ENCODE measurements at places on chromosomes 13 and 19.

DNA sequence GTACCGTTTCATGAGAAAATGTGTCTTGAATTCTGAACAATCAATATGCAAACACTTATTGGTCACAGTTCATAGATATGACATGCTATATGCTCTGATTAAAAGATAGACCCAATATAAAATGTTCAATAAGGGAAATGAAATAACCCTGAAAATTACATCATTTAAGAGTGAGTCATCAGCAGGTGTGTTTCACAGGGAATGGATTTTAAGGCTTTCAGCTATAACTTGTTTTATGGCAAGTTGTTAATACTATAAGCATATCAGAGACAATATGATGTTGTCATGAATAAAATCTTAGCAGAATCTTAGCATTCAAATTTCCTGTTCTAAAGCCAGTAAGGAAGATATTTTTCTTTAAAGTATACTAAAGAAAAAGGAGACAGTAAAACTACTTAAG, 483.4 kb upstream of the PCDH9 start:
- no peak for DNase-seq

DNA sequence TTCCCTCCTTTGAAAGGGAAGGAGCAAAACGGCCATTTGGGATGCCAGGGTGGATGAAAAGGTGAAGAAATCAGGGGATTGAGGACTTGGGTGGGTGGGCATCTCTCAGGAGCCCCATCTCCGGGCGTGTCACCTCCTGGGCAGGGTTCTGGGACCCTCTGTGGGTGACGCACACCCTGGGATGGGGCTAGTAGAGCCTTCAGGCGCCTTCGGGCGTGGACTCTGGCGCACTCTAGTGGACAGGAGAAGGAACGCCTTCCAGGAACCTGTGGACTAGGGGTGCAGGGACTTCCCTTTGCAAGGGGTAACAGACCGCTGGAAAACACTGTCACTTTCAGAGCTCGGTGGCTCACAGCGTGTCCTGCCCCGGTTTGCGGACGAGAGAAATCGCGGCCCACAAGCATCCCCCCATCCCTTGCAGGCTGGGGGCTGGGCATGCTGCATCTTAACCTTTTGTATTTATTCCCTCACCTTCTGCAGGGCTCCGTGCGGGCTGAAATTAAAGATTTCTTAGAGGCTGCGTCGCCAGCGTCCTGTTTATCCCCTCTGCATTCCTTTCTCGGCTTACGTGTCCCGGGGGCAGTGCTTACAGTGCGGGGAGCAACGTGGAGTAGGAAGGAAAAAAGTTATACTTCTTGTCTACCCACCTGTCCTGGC, 15.2 kb upstream of the S1PR4 start:
- peak; percentile 50 for DNase-seq

DNA sequence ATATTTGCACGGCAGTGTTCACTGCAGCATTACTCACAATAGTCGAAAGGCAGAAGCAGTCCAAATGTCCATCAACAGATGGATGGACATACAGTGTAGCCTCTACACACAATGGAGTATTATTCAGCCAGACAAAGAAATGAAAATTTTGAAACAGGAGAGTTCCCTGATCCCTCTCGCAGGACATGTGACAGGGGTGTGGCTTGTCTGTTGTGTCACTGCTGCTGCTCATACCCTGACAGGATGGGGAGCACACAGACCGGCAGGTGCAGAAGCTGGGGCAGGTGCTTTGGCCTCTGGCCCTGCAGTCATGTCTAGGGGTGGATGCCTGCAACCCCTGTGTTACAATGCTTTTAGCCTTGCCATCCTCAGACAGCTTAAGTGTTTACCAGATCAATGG, 204.3 kb downstream of the EFNB2 start:
- no peak for DNase-seq

- DNase-seq = no peak
Observed at GRCh38 chr19:29687244-29687896, 22.1 kb downstream of the PLEKHF1 start.

DNA sequence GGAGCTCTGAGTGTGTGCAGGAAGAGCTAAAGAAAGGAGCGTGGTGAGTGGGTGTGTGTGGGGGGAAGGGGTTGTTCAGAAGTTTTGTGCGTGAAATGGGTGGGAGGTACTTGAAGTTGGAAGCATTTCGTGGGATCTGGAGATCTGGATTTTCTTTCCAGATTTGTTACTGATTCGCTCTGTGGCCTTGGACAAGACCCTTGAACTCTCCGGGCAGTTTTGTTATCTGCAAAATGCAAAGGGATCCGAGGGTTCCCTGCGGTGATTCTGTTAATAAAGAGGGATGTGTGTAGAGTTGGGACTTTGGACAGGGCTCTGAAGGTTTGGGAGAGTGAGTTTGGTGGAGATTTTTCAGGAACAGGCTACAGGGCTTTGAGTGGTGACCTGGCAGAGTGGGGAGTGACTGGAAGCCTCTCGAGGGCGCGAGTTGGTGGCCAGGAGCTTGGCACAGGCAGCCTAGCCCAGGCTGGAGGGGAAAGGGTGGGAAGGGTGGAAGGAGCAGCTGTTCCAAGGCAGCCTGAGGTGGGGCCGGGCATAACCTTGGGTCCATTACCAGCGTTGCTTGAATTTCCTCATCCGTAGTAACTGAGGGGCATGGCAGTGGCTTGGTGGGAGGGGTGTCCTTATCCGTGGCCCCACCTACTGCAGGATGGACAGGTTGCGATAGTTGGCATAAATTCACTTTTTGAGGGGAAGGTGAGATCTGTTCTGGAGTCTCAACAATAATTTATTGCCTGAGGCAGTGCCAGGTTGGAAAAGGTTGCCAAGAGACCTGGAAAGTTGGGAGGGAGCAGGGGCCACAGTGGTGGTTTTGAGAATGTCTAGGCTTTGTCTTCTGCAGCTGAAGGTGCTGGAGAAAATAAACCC, 2.1 kb downstream of the ACTN4 start:
- no peak for DNase-seq

GRCh38 chr13:77019756-77020155, 7.2 kb downstream of the FBXL3 start:
- no peak for DNase-seq

- no peak for DNase-seq
Observed at GRCh38 chr13:48411147-48411794, 1.6 kb downstream of the LPAR6 start.

DNA sequence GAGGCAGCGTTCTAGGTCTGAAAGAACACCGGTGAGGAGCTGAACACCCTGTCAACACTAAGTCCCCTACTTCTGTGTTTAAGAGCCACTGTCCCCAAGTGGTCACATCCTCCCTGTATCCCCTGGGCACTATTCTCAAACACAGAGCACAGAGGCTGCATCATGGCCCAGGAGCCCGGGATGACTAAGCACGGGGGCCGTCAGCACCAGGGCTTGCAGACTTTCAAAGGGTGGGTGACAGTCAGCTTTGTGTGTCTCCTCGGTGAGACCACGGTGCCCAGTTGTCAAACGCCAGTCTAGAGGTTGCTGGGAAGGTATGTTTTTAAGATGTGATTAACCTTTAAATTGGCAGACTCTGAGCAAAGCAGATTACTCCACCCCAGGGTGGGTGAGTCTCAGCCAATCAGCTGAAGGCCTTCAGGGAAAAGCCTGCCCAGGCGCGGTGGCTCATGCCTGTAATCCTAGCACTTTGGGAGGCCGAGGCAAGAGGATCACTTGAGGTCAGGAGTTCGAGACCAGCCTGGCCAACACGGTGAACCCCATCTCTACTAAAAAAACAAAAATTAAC, 8.0 kb downstream of the MAP2K2 start:
- DNase-seq = no peak

GRCh38 chr19:49987159-49987698, 26.3 kb upstream of the SIGLEC11 start:
- peak; percentile 34 for DNase-seq

DNA sequence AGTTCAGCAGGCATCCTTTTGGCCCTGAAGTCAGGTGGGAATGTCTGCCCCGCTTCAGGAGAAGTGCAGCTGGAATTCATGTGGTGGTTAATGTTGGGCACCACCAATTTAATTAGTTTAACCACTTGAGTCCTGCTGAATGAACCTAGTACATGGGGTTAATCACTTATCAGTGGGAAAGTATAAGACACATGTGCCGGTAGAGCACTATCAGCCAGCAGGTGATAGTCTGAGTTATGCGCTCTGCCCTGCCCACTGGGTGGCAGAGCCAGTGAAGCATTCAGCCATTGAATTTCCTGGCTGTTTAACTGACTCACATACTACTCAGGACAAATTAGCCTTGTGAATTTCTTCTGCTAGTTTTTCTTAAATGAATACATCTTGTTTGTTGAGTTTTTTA, 789.7 kb upstream of the PRR20A start:
- DNase-seq = no peak

DNA sequence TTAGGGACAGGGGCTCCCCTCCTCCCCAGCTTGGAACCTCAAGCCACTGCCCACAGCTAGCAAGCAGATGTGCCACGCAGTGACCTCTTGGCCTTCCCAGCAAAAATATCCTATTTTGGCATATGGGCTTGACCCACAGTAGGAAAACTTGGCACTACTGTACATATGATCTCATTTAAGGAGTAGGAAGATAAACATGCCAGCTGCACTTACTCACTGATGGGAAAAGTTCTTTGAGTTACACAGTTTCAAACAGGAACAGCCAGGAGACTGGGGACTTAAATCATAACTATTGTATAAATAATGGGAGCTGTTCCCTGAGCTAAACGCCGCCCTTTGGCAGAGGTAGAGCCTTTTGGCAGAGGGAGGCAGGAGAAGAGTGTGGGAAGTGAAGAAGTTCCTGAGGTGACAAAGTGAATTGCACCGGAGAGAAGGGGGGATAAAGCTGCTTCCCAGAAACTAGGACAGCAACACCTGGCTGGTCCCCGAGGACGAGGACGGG, 6.1 kb downstream of the SACS start:
- no peak for DNase-seq

- DNase-seq = no peak
Observed at GRCh38 chr13:37074703-37075102, 15.2 kb upstream of the SUPT20H start.

- no peak for DNase-seq
Observed at GRCh38 chr13:94825507-94825906, 113.2 kb upstream of the SOX21 start.

DNA sequence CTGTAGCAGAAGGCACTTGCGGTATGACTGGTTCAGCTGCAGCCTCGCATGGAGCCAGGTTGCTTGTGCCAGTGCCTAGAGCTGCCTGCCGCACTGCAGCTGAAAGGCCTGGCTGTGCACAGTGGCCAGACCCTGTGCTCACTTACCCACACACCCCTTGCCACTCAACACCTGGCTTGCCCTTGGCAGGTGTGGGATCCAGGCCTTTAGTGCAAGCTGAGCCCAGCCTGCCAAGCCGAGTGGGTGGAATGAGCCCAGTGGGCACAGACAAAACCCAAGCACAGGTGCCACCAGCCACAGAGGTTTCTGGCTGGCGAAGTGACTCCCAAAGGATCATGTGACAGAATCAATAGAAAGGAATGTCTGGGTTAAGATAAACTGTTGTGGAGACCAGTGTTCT, 19.5 kb downstream of the LIG4 start:
- no peak for DNase-seq

DNA sequence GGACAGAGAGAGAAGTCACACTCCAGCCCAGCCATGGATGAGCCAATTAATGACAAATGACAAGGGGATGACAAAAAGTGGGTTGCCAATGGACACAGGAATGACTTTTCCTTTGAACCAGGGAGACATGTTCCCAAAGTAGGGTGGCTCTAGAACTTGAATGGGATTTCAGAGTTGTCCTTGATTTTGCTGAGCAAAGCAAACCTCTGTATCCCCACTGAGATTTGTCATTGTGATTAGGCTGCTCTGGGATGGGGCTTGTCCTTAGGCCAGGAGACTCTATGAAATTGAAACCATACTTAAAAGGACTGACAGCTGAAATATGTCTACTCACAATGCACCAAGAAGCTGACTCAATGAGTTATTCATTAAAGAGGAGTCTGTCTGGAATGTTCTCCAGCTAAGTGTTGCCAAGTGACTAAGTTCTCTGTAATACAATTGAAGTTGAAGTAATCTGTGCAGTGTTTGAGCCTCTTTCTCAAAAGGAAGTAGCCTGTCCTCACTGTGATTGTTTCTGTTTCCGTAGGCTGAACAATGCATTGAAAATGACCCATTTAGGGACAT, 69.0 kb upstream of the PCDH9 start:
- DNase-seq = no peak

GRCh38 chr19:12482509-12482886, 2.1 kb downstream of the ZNF709 start:
- no peak for DNase-seq

DNA sequence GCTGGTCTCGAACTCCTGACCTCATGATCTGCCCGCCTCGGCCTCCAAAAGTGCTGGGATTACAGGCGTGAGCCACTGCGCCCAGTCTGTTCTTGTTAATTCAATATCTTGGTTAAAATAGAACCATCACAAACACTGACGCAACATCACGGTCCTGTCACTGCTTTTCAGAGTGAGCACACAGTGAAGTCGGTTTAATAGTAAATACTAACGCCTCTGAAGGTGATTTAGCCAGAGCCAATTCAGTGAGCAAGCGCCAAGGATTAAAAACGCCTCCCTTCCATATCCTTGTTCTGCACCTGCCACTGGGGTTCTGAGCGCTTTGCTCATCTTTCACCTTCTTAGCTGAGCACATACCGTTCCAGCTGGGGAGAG, 30.3 kb downstream of the LAMP1 start:
- no peak for DNase-seq

DNA sequence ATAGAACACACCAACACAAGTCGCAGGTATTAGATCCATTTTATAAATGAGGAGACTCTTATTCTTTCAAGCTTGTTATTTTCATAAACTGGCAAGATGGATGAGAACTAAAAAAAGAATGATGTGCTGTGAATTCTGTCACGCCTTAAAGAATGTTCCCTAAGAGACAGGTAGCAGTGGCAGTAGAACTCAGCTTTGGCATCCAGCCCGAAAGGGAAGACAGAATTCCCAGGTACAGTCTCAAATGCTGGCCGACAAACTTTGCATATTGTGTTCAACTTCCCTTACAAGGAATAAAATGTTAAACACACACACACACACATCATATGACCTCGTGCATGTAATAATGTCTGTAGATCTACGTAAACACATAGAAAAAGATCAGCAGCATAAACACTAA, 3.2 kb downstream of the TMEM272 start:
- DNase-seq = no peak

- no peak for DNase-seq
Observed at GRCh38 chr19:35318679-35319448, 10.1 kb upstream of the CD22 start.

GRCh38 chr13:23320926-23321534, 112.5 kb downstream of the SACS start:
- DNase-seq = no peak

GRCh38 chr13:26861941-26862340, 101.4 kb upstream of the GPR12 start:
- DNase-seq = no peak
